ENCODE measurements at places on chromosomes 2 and 18. TPM values are rescaled to one million over a fixed set of nuclear protein-coding genes. Genes with fewer than 3 reads are reported as not detected.

DNA sequence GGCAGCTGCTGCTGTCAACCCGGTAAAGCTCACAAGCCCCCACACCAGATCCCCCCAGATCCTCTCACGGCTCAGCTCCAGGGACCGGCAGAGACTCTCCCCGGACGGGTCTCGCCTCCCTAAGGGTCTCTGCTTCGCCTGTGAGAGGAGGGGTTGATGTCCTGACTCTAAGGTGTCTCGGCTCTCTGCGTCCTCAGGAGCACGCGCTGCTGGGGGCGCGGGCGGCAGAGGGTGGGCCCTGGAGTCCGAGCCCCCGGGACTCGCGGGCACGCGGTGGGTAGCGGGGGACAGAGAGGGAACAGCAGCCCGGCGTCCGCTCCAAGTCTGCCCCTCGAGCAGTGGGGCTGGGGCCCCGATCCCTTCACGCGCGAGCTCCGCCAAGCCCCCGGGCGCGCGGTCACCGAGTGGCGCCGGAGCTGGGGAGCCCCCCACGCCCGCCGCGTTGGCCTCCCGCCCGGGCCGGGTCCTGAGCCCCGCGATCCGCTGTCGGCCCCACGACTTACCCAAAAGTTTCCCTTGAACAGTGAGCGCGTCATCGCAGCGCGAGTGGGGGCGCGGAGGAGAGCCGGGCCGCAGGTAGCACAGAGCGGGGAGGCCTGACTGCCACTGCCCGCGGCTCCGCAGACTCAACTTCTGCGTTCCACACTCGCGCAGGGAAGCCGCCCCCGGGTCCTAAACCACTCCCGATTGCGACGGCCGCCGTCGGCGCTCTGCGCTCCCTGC is at the start of gene PSTPIP2:
TSS of gene PSTPIP2 (minus strand) at position 608 of the 723 bp plus-strand sequence. CDS start at position 536, 72 bp downstream.
- DNase-seq = peak; percentile 46

- no peak for DNase-seq
These were observed 60.3 kb downstream of the STEAP3 start for GRCh38 chr2:119283873-119284331.

DNA sequence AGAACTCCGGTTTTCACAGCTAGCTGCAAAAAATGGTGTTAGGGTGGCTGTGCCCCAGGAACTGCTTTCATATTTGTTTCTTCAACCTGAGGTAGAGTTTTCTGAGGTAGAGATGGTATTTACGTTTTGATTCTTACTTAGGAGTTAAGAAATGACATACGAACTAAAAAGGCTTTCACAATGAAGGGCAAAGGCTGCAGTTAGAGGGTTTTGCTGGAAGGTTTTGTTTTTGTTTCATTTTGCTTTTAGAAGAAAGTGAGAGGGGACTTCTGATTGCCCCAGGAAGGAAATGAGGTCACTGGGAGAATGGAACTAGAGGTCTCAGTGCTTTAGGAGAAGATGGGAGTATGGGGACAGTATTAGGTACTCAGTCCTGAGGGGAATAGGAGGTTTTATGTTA is 15.5 kb downstream of the CDCA7 start:
- DNase-seq = no peak

DNA sequence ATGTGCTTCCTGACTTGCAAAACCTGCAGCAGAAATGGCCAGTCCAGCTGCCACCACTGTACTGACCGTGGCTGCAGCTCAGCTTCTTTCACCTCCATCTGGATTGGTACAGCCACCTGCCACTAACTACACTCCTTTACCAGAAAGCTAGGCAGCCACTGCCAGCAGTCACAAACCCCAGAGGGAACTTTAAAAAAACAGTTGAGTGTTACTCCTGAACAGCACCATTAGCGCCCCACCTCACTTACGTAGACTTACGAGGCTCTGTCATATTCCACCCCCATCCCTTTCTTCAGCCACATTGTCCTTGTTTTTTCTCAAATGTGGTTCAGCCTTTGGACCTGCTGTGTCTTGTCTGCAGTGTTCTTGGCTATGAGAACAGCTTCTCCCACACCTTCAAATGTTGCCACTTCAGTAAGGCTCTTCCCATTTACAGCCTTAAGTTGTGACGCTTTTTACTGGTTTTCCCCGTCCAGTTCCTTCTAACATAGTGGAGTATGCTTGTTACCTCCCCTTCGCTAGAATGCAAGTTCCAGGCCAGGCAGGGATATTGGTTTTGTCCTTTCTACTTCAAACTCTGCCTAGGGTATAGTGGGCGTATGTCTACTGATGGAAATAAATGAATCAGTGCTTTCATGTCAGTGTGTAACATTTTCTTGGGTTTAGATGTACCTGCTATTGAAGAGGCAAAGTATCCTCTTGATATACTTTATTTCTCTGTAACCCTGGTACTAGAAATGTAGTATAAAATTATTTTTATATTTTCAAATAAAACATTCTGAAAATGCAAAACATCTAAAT is 17.0 kb downstream of the HNRNPA3 start:
- DNase-seq = no peak

- no peak for DNase-seq
These were observed 16.3 kb upstream of the C1GALT1C1L start for GRCh38 chr2:43692428-43692994.

GRCh38 chr18:67525328-67526099 is 9.0 kb upstream of the DSEL start:
- DNase-seq = peak; percentile 53

- DNase-seq = peak; percentile 87
These were observed 2.5 kb downstream of the IGFBP5 start for GRCh38 chr2:216692636-216693413.

Gene IL36B
- not detected for polyA plus RNA-seq

Gene RAD51AP2
- polyA plus RNA-seq = 0.69 TPM

Gene ANKRD30BL
- polyA plus RNA-seq = 0.63 TPM

Gene CYS1
- polyA plus RNA-seq = 14.4 TPM

Gene IL1A
- polyA plus RNA-seq = 0.12 TPM

Measured in right lung (tissue), 10 donors.